ENCODE measurements at places on chromosomes 2 and 18.
A peak's percentile ranks its signal among the peaks of the same experiment; 100 is the strongest.

- DNase-seq = no peak
These were observed 102.0 kb upstream of the TMEM200C start for GRCh38 chr18:5997361-5997760.

GRCh38 chr18:72700961-72701710, 157.0 kb upstream of the CBLN2 start:
- no peak for DNase-seq

DNA sequence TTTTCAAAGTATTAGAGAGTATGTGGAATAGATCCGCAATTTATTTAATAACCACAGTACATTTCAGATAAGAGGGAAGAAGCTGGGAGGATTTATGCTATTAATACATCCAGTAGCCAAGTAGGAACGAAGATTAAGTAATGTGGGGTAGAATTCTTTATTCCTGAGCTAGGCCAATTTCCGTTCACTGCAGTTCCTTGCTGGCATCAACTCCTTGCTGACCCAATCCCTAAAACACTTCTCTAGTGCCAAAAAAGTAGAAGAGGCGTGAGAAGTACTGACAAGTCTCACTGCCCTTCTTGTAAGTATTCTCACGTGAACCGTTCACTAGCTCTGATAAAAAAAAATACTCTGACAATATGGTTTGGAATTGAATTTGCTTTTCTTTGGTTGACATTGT, 211.4 kb downstream of the EPHA4 start:
- DNase-seq = no peak

GRCh38 chr2:208722731-208723130, 316.1 kb downstream of the PTH2R start:
- no peak for DNase-seq

DNA sequence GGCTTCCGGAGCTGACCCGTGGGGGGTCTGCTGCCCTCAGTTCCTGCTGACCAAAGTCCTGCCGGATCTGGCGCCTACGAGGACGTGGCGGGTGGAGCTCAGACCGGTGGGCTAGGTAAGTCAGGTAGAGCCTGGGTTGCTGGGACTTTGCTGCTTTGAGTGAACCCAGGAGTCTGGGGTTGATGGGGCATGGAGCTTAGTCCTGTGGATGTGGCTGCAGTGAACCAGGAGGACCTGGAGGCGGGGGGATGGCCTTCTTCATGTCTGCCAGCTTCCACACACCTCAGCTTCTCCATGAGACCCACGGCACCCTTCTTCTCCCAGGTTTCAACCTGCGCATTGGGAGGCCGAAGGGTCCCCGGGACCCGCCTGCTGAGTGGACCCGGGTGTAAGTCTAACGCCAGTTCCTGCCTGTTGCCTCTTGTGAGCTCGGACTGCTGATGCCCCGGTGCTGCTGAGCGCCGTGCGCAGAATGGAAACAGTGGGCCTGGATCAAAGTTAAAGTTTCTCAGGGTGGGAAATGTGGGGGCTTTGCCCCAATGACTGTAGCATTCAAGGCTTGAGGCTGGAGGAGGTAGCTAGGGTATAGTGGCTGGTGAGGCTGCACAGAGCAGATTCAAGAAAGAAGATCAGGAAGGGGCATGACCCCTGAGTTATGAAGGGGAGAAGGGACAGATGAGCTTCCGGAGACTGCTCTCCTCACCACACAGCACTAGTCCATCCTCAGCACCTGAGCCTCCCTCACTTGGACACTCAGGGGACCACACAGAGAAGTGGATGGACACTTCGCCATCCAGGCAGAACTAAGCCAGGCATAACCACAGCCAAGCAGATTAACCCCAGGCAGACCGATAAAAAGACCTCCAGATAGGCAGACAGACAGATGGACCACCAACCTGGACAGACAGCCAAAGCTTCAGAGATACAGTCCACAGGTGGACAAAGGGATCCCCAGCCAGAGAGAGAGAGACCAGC, 17.3 kb downstream of the PTPN18 start:
- DNase-seq = no peak

DNA sequence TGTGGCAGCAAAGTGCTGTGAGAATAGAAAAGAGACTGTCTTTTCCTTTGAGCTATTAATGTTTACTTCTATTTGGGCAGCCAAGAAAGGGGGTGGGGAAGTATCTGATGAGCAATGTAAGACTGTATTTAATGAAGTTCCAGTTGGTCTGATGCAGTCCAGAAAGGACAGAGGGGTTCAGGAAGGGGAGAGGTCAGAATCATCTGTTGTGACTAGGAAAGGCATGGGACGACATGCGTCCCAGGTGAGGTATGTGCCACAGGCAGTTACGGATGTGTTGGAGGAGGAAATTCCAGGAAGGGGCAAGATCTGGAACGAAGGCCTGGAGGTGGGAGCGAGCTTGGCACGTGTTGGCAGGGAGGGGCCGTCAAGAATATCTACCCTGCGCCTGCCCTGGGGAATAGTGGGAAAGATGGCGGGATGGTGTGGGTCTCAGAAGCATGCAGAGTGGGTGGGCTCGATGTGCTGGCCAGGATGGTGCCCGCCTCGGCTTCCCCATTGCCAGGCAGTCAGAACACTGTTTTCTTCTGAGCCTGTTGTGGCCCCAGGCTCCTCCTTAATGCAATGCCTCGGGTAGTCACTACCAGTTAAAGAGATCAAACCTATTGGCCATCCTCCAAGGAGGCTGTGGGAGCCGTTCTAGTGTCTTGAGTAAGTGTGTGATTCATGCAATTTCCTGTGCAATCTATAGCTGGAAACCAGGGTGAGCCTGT, 57.8 kb upstream of the TXNDC2 start:
- peak; percentile 94 for DNase-seq
